ENCODE measurements at places on chromosomes 16 and 17.

DNA sequence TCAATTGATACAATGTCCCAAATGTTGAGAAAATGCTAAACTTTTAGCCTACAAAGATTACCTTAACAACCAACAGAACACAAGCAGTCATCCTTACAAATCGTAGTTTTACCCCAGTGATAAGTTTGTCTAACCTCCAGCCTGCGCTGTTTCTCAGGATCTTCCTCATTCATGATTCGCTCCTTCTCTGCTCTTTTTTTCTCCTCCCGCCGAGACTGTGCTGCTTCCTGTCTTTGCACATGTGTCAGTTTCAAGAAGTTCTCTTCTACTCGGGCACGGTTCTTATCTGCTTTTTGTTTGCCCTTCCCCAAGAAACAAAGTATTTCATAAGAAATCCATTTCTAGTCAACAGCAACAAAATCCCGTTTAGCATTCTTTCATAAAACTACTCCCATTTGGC, 10.2 kb upstream of the STRADA start:
- DNase-seq: peak; percentile 13

DNA sequence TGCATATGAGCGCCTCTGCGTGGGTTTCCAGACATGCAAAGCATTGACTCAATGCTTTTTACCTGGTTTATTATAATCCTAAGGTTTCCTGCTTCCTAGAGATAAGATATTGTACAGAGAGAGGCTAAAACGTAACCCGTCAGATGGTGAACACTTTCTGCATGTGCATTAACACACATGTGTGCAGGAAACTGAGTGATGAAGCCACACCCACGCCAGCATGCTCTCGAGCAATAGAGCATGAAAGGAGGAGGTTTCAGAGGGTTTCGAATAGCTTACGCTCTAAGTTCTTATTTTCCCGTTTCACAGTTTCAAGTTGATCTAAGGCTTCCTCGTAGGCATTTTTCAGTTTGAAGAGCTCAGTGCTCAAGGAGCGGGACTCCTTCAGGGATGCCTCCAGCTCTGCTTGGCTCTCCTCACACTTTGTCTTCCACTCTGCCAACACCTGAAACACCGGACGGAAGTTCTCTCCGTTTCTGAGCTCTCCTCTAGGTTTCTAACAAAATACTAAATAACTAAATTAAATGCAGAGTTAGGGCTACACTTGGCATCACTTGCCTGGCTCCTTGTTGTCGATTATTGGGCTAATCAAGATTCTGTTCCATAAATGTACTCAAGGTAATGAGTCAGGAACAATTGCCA, 23.2 kb downstream of the MYH3 start:
- DNase-seq: no peak

- no peak for DNase-seq
These were observed 41.0 kb downstream of the TUBD1 start for GRCh38 chr17:59851439-59852375.

DNA sequence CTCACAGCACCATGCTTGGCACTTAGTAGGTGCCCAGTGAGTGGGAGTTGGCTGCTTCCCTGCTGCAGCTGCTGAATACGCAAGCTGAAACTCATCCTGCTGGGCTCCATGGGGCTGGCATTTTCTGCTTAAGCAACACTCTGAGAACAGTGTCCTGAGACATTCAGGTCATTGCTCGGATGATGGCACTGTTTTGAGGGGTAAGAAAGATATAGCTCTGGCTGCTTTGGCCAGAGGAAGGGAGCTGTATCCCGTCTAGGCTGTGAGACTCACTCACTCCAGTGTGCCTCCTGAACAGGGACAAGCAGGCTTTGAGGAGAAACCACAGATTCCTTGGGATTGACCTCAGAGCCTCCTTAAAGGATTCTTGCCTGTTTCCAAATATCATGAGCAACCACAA, 120.5 kb downstream of the CLEC16A start:
- no peak for DNase-seq

DNA sequence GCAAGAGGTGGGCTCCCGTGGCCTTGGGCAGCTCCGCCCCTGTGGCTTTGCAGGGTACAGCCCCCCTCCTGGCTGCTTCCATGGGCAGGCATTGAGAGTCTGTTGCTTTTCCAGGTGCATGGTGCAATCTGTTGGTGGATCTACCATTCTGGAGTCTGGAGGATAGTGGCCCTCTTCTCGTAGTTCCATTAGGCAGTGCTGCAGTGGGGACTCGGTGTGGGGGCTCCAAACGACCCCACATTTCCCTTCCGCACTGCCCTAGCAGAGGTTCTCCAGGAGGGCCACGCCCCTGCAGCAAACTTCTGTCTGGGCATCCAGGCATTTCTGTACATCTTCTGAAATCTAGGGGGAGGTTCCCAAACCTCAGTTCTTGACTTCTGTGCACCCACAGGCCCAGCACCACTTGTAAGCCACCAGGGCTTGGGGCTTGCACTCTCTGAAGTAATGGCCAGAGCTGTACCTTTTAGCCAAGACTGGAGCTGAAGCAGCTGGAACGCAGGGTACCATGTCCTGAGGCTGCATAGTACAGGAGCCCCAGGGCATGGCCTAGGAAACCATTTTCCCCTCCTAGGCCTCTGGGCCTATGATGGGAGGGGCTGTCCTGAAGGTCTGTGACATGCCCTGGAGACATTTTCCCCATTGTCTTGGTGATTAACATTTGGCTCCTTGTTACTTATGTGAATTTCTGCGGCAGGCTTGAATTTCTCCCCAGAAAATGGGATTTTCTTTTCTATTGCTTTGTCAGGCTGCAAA, 6.0 kb downstream of the PRKAR1A start:
- DNase-seq: no peak

- no peak for DNase-seq
These were observed 12.3 kb downstream of the TRPV1 start for GRCh38 chr17:3596804-3597464.

DNA sequence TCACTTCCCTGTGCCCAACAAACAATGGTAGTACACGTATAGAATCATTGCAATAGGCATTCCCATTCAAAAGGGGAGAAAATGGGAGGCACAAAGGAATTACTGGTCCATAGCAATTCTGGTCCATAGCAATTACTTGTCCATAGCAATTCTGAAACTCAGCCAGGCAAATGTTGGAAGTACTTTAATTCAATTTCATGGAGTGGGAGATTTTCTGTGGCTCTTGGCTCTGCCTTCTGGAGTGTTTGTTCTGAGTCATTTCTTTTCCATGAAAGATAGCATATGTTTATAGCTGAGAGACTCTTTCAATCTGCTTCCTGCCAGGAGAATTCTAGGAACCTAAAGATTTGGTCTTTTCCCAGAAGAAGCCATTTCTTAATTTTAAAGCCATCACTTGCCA, 182.8 kb upstream of the ELAC2 start:
- DNase-seq: no peak

DNA sequence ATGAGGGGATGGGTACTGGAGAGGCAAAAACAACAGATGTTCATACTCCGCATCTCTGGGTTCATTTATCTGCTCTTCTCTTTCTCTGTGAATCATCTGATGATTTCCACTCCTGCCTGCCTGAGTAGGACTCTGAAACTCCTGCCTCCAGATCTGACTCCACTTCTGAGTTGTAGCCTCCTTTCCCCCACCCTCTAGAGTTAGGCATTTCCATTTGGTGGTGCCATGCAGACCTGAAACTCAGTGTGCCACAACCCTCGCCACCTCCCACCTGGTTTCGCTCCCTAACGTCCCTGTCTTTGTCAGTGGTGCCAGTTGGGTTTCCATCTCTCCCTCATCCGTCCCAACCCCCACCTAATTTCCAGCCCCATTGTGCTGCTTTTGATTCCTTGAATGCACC, 126.2 kb downstream of the PRKCB start:
- DNase-seq: no peak

GRCh38 chr16:27745348-27745747, 195.4 kb downstream of the KATNIP start:
- DNase-seq: no peak

DNA sequence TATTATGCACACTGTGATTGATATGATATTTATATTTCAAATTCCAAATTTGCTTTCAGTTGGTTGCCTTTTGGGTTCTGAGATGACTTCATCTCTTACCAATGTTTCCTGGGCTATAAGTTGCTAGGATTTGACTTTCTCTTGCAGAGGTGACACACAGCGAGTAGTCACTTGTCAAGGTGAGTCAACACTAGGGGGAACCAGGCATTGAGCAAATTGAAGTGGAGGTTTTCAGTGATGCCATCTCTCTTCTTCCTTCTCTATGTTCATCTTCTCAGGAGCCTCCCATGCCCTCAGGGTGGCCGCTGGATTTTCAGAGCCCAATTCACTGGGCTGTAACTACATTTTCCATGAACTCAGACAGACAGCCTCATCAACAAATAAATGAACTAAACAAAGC, 6.0 kb upstream of the CPD start:
- no peak for DNase-seq

DNA sequence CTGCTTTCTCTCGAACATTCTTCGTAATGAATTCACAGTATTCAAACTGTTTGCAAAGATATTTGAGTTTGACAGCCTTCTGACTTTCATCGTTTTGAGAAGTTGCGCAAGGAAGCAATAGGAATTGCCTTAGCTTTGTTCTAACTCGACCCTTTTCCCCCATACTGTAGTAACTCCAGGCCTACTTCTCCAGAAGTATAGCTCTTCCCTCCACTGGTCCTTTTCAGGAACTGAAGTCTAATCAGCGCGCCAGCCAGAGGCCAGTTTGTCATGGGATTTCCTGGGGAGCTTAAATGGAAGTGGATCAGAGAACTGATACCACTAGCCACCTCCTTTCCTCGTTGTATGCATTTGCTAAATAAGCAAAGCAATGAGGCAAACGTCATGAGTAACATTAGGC, 27.9 kb downstream of the CDR2 start:
- no peak for DNase-seq

DNA sequence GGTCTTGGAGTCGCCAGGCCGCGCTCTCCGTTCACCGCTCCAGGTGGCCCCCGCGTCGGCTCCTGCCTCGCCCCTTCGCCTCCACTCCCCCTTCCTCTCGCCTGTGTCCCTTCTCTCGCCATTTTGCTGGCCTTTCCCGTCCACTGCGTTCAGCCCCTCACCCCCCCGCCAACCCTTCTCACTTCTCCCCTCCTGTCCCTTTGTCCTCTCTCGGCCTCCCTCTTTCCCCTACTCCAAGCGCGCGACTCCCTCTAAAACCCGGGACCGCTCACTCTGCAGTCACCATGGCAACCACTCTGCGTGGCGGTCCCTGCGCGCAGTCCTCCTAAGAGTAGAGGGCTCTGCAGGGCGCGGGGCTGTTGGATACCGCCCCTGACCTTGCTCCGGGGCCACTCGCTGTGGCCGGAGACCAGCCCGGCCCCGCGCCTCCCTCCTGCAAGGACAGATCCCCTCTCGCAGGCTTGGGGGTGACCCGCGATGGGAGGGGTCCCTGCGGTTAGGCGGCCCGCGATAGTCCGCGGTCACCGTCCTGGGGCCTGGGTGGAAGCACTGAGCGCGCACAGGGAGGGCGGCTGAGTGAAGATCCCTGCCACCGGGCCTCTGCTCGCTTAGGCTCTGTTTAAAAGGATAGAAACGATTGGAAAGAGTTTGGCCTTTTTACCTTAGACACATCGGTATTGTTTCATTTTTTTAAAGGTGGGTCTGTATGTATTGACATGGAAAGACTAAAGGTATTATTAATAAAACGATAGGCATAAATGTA, 454 bp downstream of the CCDC40 start:
- DNase-seq: peak; percentile 38

- DNase-seq: no peak
These were observed 19.4 kb downstream of the ERN1 start for GRCh38 chr17:64110379-64111152.

GRCh38 chr17:61419496-61420046, 19.9 kb downstream of the TBX2 start:
- no peak for DNase-seq

DNA sequence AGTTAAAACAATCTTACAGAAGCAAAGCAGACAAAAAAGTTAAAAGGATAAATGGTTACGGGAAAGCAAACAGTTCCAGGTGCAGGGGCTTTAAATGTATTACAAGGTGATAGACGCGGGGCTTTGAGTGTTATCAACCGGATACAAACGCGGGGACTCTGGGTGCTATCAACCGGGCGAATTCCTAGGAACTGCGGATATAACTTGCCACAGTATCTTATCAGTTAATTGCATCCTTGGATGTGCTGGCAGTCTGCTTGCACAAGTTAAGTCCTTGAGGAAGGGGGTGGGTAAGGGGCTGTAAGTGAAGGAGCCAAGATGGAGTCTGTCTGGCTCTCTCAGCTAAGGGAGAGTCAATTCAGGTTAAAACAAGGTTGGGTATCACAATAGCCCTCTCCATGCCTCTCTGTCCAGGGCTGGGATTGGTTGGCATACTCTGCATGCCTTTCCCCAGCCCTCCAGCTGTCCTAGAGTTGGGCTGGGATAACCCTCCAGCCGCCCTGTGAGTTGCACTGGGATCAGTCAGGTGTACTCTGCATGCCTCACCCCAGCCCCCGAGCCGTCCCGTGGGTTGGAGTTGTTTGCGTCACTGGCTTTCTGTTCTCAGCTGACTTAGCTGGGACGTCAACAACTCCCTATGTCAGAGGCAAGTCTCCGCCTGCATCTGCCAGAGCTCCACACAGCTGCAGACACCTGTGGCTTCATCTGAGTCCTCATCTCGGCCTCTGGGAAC, 40.9 kb downstream of the TMEM235 start:
- peak; percentile 87 for DNase-seq

GRCh38 chr16:47461598-47462266, 601 bp downstream of the PHKB start:
- peak; percentile 38 for DNase-seq

GRCh38 chr16:10763456-10763855, 19.8 kb downstream of the NUBP1 start:
- DNase-seq: no peak

DNA sequence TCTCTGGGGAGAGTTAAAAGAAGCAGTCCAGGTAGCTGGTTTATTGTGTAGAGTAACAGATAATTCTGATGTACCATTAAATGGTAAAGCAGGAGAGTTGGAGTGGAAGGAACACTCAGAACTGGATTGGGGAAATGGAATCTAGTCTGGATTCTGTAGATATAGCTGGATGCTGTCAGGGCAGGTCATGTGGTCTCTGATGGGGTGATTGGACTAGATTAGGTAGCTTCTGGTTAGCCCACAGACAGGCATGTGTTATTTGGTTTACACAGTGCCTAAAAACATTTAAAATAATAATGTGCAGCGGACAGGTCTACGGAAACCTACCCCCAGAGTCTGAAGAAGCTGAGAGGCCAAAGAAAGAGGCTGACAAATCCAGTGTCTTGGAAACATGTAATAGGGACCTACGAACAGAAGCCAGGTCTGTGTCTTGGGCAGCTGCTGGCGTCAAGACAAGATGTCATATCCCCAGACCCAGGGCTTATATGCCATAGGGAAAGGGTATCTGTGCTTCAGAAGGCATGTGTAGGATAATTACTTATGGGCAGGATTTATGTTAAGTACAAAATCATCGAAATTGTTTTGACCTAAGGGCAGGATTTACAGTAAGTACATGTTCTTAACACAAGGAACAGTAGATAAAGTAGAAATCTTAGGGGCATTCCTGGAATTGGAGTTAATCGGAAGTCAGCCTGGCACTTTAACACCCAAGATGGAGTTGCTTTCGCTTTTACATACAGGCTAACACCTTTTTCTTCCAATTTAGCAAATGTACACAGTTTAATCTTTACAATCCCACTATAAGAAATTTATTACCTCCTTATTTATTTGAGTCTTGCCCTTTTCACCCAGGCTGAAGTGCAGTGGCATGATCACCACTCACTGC, 12.4 kb downstream of the LUC7L3 start:
- no peak for DNase-seq
